ENCODE measurements at places on chromosomes 13 and 19.
A peak's percentile ranks its signal among the peaks of the same experiment; 100 is the strongest.

DNA sequence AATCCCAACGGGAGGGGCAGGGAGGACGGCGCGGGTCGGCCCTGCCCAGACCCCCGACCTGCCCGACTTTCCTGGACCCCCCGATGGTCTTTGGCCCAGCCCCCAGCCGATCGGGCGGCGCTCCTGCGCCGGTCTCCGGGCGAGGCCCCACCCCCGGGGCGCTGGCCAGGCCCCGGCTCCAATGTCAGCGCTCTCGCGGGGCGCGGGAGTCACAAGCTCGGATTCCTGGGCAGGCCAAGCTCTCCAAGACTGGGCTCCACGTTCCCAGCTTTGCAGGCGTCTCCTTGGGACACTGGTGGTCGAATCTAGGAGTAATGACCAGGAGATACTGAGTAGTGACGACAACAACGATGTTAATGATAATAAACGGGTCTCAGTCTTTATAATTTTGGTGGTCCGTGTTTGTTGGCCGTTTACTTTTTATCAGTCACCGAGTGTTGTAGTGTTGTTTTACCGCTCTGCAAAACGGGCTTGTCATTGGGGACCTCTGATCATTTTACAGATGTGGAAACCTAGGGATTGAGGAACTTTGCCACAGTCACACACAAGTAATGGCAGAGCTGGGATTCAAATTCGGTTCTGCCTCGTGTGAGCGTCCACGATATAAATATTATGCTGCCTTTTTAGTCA, 545 bp downstream of the RAD23A start:
- DNase-seq, result peak; percentile 94

DNA sequence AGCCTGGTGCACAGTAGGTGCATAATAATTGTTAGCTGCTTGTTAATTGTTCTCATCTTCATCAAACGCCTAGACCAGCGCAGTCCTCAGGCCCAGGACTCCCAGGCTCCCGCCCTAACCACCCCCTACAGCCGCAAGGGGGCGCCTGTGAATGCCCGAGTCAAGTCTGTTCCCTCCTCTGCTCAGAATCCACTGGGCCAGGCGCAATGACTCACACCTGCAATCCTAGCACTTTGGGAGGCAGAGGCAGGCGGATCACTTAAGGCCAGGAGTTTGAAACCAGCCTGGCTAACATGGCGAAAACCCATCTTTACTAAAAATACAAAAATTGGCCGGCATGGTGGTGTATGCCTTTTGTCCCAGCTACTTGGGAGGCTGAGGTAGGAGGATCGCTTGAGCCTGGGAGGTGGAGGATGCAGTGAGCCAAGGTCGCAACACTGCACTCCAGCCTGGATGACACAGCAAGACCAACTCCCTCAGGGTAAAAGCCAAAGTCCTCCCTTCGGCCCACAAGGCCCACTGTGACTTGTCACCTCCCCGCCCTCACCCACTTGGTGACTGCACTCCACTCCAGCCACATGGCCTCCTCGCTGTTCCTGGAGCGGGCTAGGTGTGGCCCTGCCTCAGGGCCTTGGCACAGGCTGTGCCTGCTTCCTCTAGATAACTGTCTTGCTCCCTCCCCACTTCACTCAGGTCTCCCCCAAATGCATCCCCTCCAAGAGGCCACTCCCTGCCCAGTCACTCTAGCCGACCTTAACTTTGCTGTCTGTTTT, 9.1 kb downstream of the ZNF653 start:
- DNase-seq, result no peak

GRCh38 chr19:4759388-4760284, 31.9 kb upstream of the FEM1A start:
- DNase-seq, result peak; percentile 93

DNA sequence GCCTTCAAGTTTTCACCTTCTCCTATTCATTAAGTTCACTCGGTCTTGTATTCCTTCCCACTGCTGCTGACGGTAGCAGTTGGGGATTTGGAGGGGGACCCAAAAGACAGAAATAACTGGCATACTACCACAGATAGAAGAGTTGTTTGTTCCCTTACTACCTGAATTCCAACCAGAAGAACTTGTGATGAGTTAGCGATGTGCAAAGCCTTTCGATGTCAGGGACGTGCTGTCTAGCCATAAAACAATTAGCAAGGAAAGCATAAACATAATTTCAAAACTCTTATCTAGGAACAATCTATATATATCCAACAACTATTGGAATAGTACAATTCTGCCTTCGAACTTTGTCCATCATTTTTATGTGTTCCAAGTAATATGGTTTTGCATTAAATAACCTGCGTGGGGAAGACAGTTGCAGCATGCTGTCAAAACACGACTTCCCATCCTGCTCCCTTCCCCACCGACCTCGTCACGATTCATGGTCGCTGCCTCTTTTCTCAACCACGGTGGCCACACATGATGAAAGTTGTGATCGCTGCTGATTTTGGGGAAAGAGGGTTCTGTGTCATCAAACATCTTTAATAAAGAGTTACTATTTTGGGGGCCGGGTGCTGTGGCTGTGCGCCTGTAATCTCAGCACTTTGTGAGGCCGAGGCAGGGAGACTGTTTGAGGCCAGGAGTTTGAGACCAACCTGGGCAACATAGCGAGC, 3.8 kb upstream of the SLC7A9 start:
- no peak for DNase-seq

DNA sequence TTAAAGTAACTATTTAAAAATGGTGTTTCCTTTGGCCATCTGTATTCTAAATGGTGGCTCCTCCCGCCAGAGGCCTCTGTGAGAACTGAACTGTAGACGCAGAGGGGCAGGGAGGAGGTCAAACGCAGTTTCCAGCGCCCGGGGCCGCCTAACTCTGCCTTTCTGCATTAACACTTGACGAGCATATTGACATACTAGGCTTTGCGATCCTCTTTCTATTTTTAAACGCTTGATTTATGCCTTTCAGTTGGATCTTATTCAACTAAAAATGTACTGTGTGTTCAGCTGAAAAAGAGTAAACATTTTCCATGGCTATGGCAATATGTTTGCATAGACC, 74.7 kb downstream of the SPACA7 start:
- DNase-seq, result no peak

- DNase-seq, result no peak
Observed at GRCh38 chr13:71863254-71863865, 3.6 kb downstream of the DACH1 start.

DNA sequence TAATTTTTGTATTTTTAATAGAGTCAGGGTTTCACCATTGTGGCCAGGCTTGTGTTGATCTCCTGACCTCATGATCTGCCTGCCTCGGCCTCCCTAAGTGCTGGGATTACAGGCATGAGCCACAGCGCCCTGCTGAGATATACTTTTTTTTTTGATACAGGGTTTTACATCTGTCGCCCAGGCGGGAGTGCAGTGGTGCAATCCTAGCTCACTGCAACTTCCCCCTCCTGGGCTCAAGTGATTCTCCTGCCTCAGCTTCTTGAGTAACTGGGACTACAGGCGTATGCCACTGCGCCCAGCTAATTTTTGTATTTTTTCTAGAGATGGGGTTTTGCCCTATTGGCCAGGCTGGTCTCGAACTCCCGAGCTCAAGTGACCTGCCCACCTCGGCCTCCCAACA, 2.0 kb downstream of the COLGALT1 start:
- no peak for DNase-seq

- DNase-seq, result no peak
Observed at GRCh38 chr19:32138416-32138815, 207.0 kb upstream of the ZNF507 start.

DNA sequence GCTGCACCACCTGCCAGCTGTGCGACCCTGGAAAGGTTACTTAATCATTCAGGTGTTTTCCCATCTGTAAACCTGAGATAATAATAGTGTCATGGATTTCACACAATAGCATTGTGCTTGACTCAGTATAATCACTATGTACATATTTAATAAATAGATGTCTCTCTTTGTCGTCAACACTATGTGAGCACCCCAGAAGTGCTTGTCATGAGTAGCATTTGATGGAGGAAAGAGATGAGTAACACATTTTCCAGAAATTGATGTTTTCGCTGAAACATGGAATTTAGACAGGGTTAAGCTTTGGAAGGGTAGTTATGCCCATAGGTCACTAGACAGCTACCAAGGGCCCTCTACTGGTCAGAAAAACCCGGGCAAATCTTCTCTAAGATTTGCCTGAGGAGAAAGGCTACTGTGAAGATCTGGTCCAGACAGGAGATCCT, 9.5 kb upstream of the MBNL2 start:
- DNase-seq, result no peak

DNA sequence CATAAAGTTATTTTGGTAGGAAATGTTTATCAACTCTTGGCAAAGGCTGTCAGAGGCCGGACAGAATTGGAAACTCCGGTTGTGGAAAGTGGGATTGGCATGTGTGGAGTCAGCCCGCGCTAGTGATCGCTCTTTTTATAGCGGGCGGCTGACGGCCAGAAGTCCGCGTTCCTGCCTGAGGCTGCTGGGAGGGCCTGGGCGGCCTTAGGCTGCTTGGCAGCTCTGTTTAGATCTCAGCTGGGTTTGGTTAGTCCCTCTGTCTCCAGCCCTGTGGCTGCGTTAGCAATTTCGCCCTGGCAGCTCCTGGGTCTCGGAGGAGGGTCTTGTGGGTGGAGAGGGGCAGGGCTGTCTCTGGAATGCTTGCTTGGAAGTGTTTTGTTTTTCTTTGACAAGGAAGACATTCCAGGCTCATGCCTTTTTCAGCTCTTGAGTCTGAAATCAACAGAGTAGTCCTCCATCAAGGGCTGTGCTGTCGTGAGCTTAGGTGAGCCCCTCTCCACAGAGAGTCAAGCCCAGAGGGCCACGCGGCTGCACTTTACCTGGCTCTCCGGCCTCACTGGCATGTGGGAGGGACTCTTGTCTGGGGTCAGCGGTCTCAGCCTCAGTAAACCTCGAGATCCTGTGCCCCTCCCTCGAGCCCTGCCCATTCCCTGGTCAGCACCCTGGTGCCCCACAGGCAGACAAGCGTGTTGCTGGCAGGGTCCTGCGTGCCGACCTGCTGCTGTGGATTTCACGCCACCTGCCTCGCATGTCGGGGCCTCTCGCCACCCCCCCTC, 22.5 kb downstream of the DOT1L start:
- DNase-seq, result peak; percentile 83

DNA sequence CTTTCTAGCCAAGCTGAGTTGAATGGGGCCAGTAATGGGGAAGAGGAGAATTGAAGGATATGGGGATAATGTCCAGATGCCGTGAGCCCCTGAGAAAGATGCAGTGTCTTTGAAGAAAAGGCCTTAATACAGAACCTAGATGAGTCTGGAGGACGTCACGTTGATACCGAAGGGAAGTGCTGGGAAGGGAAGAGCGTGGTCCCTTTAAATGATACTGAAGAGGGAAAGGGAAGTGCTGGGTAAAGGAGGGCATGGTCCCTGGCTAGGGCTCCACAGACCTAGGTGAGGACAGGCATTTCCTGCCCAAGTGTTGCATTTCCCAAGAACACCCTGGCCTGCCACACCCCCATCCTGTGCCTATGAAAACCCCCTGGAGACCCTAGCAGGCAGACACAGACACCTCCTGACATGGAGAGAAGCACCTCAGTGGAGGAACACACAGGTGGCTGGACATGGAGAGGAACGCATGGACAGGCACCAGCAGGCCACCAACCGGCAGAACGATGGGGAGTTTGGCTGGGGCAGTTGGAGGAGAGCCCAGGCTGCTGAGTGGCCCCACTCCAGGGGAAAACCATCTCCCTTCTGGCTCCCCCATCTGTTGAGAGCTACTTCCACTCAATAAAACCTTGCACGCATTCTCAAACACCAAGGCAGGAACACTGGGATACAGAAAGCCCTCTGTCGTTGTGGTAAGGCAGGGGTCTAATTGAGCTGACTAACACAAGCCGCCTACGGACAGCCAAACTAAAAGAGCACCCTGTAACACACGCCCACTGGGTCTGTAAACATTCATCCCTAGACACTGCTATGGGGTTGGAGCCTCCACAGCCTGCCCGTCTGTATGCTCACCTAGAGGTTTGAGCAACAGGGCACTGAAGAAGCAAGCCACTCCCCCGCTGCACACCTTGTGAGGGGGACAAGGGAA, 34.9 kb upstream of the POMP start:
- no peak for DNase-seq

- DNase-seq, result no peak
Observed at GRCh38 chr19:558770-559439, 13.5 kb upstream of the BSG start.

DNA sequence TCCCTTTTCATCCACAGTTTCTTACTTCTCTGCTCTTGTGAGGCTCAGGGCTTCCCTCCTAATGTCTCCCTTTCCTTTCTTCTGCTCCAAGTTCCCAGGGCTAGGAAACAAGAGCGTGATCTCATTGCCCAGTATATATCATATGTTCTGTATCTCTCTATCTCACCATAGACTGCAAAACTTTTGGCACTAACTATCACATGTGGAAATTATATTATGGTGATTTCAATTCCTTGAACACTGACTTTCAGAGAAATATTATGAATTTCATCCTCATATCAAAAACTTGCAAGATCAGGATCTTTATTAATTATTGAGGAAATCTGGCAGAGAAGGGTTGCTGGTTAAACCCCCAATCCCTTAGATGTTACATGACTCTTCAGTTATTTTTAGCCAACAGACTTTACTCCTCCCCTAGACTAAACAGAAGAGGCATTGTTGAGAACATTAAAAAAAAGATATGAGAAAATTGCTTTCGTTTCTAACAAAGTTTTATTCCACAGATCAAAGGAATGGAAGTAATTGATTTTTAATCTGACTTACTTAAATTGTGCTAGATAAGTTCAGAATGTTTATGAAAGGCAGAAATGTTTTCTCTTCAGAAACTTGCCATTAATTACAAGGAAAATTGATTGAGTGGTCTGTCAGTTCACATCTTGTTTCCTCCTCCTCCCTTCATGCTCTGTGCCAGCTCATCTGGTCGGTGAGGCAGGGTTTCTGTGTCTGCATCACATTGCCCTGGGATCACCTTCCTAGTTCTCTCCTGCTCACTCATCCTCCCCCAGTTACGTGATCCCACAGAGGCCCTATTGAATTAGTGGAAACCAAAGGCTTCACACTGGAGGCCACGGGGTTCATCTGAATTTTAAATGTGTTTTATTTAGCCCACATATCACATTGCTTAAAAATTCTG, 378.5 kb downstream of the LMO7 start:
- no peak for DNase-seq

- DNase-seq, result no peak
Observed at GRCh38 chr13:91468301-91468700, 69.9 kb downstream of the GPC5 start.

DNA sequence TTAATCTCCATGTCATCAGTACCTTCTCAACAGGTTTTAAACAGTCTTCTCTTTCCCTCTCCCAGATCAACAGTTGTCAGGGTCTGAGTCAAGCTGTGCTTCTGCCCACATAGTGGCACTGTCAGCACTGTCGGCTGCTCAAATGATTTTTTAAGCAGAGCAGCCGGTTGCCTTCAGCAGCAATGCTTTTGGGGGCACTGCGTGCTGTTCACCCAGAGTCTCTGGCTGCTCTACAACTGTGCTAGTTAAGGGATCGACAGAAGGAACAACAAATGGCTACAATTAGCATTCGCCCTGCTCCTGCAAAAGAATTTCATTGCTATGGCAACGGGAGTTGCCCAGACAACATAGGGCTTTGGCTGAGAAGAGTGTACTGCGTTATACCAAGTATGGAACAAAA, 412.9 kb downstream of the DIAPH3 start:
- DNase-seq, result no peak

DNA sequence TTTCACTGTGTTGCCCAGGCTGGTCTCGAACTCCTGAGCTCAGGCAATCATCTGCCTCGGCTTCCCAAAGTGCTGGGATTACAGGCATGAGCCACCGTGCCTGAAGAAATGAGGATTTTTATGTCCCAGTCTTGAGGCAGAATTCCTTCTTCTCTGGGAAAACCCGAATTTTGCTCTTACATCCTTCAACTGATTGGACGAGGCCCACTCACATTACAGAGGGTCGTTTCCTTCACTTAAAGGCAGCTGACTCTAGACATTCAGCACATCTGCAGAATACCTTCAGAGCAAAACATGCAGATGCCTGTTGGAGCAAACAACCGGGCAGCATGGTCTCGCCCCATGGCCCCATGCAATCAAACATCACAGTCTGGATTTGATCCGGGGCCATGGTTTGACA, 36.3 kb upstream of the NFIC start:
- no peak for DNase-seq

Data from upper lobe of left lung (tissue), 6 donors.